ENCODE measurements at places on chromosomes 12 and 14.

DNA sequence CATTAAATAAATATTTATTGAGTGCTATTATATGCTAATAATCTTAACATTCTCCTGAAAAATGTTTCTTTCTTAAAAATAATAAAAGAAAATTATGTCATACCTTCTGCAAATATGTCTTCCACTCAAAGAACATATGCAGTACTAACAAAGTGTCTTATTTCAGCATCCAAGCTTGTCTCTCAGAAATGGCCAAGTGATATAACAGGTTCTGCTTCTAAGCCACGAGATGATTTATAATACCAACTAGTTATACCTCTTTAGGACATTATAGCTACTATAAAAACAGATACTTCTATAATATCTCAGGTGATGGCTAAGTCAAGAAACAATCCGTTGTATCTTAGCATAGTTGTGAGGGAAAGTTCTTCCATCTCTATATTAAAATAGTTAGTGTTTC is 128.1 kb upstream of the ARID2 start:
- no peak for DNase-seq

DNA sequence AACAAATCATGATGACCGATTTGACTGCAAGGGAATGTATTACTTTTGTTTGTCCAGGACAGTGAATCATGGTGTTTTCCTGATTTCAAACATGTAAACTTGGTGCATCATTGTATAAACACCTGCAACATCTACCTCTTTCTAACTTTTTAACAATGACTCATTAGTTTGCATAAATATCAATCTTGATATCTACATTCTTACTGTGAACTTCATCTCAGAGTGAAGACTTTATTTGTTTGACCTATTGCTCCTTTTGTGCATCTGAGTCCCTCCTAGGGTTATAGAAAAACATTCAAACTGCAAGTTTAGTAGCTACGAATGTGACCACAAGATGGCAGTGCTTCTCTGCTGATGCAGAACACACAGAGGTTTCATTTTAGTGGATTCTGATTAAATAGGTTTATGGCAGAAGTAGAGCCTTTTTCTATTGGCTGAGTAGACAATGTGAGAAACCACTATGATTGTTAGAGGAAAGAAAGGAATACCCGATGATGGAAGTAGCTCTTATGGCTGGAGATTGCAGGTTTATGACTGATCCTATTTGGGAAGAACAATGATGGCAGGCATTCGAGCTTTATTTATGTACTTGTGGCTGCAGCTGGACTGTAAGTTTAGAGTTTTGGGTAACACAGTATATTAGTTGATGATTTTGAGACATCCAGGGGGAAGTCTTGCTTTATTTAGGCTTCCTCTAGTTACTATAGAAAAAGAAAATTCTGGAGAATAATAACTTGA is 244.2 kb upstream of the OR4E1 start:
- peak; percentile 53 for DNase-seq

GRCh38 chr12:54660320-54660962 is 12.3 kb upstream of the DCD start:
- no peak for DNase-seq

DNA sequence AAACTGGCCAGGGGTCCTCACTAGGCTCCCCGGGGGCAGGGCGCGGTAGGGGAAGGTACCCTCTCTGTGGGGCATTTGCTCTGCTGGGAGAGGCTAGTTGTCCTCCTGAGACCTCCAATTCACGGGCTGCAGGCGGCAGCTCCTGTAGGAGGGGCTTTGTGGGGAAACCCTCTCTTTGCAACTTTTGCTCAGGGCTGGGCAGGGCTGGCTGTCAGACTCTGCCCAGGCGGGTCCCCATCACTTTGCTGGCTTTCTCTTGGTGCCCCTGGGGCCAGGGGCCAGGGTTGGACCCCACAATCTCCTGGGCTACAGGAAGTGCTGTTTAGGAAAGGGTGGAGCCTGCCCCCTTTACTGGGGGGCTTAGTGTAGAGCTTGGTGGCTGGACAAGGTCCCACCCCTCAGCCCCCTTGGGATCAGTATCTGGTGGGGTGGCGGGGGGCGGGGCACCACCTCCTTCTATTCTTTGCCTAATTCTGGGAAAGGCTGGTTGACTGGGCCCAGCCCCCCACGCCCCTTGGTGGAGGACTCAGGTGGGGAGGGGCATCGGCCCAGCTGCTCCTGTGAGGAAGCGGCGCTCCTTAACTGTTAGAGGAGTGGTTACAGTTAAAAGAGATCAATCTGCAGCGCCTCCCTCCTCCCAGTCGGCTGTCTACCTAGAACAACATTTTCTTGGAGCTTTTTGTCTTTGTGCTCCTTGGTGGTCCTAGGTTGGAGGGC is 918.7 kb downstream of the AACS start:
- DNase-seq, result no peak

GRCh38 chr12:77343291-77343690 is 277.9 kb upstream of the E2F7 start:
- DNase-seq, result no peak

DNA sequence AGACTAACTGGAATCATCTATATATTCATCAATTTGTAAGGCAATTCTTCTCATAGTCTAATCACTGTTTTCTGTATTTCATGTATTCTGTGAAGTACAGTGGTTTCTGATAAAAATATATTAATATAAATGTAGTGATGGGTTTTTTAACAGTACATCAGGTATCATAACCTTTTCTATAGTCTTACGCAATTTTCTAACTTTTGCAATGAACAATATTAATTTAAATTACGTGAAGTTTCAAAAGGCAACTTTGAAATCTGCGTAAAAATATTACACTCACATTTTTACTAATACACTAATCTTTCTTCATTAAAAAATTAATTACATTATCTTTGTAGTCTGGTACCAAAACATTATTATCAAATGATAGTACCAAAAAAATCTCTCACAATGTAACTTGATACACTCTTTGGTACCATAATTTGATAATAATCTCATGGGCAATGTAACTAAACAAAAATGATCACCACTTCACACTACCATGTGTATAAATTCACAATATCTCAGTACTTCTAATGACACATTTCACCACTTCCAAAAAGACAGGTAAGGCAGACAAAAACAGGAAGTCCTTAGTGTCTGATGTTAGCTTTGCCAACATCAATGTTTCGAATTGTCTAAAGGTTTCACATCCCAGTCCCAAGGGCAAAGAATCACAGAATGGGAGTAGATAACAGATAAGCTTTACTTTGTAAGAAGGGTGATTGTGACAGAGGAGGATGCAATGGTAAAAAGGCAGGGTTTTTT is 8.7 kb downstream of the DNAI7 start:
- DNase-seq, result no peak

DNA sequence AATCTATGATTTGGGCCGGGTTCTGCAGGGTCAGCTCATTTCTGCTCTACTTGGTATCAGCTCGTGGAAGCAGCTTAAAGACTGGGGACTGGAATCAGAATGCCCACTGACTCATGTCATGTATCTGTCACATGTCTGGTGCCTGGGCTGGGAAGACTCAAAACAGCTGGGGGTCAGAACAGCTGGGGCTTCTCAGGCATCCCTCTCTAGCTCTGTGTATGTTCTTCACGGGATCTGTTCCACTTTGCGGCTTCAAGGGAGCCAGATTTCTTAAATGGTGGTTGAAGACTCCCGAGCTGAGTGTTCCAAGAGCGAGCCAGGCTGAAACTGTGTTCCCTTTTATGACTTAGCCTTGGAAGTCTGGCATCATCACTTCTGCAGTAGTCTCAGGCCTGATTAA is 11.9 kb downstream of the AEBP2 start:
- no peak for DNase-seq

- DNase-seq, result no peak
Observed at GRCh38 chr12:55642267-55642666, 5.6 kb downstream of the OR10P1 start.

GRCh38 chr14:74299061-74299545 is 3.6 kb downstream of the ABCD4 start:
- peak; percentile 42 for DNase-seq

GRCh38 chr12:29869946-29870345 is 86.2 kb upstream of the TMTC1 start:
- DNase-seq, result peak; percentile 28

DNA sequence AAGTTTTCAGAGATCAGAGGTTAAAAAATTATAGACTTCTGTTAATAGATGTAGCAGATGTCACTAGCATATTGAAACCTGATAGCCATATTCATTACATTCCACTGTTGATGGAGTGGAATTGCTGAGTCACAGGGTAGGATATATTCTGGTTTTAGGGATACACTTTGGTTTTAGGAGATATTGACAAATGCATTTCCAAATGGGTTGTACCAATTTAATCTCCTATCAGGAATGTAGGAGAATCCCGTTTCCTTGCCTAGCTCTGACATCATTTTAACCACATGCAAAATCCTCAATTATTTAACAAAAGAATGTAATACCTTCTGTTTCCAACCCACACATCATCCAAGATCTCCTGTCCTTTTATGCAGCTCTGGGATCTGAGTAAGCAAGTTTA is 30.7 kb upstream of the ESR2 start:
- DNase-seq, result no peak

GRCh38 chr12:103841690-103842584 is 903 bp upstream of the NT5DC3 start:
- DNase-seq, result peak; percentile 62

DNA sequence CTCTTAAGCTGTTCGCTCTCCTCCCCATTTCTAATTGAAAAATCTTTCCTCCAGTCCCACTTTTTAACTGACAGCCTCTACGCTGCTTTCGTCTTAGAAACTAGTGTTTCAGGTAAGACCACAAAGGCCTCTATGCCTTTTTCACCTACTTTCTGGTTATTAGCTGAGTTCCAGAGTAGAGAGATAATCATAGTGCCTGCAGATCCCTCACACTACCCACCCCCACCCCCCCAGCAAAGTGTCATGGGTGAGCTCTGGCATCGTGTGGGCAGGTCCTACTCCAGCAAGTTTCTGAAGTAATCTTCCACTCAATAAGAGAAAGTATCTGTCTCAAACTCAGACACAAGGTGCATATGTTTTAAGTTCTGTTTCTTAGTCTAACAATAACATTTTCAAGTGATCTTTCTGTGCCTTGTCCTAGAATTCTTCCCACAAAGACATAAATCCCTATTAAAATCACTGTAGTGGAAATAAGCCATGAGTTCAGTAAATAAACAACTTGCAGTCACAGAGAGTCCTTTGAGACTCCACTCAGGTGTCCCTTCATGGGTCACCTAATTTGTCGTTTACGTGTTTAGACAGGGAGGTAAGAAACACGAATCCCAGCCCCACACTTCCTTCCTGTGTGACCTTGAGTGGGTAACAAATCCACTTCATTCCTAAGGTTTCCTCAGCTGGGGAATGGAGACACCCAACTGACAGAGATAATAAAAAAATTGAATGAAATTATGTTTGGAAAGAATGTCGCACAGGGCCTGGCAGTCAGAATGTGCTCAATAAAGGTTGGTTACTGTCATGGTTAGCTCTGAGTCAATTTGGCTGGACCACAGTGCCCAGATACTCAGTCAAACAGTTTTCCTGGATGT is 228.9 kb upstream of the CAND1 start:
- DNase-seq, result no peak

DNA sequence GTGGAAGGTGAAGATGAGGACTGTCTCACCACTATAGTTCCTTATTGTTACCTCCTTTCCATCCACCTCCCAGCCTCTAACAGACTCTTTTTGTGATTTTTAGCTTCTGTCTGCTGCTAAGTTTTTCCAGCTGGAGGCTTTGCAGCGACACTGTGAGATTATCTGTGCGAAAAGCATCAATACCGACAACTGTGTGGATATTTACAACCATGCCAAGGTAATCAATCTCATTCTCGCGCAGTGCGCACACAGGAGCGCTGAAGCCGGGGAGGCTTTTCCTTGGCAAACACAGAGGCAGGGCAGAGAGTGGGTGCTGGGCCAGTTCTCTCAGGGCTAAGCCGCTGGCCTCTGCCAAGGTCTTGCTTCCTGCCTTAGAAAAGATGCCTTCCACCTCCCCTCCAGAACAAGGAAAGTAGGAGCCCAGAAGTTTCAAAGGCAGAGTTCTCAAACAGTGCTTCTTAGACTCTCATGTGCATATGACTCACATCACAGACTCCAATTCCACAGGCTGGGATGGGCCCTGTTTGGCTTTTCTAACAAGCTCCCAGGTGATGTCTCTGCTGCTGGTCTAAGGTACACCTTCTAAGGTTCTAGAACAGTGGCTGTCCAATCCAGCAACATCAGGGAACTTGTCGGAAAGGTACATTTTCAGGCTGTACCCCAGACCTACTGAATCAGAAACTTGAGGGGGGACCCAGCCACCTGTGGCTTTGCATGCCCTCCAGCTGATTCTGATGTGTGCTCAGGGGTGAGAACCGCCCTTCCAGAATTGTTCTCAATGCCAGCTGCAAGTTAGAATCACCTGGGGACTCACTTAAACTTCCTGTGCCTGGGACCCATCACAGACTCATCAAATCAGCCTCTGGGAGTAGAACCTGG is 33.8 kb upstream of the PWP1 start:
- no peak for DNase-seq

- no peak for DNase-seq
Observed at GRCh38 chr14:61171727-61172126, 109.4 kb downstream of the TMEM30B start.

DNA sequence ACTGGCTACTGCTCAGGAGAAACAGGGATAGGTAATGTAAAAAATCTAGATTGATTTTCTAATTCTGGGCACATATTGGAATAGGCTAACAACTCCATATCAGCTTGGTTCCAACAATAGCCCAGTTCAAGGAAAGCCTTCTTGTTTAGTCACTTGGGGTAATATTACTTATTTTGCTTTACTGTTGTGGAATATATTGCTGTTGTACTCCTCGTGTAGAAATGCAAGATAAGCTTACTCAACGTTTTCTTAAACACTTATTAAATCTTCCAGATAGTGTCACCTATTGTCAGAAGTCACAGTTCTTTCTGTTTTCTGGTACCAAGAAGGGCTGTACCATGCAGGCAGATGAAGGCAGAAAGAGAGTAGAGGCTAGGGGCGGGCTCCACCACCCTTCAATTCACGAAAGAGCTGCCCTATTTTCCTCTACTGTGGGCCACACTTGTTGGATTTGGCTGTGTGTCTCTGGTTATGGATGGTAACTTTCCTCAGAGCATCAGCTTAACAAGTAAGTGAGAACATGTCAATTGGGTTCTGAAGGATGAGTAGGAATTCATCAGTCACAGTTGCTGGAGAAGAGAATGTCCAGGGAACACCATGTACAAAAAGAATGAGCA is 38.0 kb downstream of the CLMN start:
- DNase-seq, result no peak

DNA sequence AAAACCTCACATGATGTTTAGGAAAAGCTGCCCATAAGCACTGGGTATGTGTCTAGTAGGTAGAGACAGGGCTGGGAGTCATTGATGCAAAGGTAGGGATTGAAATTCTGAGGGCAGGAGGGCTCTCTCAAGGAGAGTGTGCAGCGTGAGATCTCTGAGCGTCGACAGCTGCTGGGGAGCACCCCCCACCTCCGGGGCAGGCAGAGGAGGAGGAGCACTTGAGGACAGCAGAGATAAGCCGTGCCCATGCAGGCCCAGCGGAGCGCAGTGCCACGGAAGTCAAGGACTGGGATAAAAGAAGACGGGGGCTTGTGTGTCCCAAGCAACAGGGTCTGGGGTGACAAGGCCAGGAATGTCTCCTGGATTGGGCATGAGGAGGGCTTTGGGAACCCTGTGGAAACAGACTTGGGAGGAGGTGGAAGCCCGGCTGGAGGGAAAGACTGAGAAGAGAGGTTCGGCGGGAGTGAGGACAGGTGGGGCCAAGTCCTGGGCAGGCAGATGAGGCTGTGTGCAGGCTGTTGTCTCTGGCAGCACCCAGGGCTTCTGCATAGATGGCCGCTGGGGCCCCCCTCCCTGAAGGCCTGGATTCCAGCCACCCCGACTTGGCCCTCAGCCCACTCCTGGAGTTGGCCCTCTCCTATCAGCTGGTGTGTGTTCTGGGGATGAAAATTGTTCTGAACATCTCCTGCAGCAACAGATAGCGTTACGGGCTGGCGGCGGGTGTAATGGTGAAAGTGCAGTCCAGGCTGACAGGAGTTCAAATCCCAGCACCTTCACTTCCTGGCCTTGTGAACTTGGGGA is 1.9 kb downstream of the CACNA2D4 start:
- peak; percentile 63 for DNase-seq

Data from stomach (tissue), 19 donors.